ENCODE measurements at places on chromosomes 2 and 18. TPM values are rescaled to one million over a fixed set of nuclear protein-coding genes. Genes with fewer than 3 reads are reported as not detected.

The ARHGAP28 gene
- not detected for total RNA-seq

The TBR1 gene
- total RNA-seq, result not detected

The LBX2 gene
- 0.36 TPM for total RNA-seq

The MAB21L4 gene
- total RNA-seq, result not detected

The DSG3 gene
- total RNA-seq, result not detected

The DES gene
- total RNA-seq, result not detected

The ONECUT2 gene
- not detected for total RNA-seq

The CFC1 gene
- not detected for total RNA-seq

The IFIH1 gene
- 26.3 TPM for total RNA-seq

The SLC4A3 gene
- not detected for total RNA-seq

The HDAC4 gene
- total RNA-seq, result 45.9 TPM

The TCF4 gene
- total RNA-seq, result 2.6 TPM

The FBXO41 gene
- total RNA-seq, result 33.8 TPM

The CABYR gene
- total RNA-seq, result 1.3 TPM

The MARCHF4 gene
- not detected for total RNA-seq

The ABCB11 gene
- not detected for total RNA-seq

The RGPD4 gene
- not detected for total RNA-seq

The CTAGE1 gene
- not detected for total RNA-seq

The SCYGR3 gene
- not detected for total RNA-seq

The RIT2 gene
- total RNA-seq, result not detected

The C2orf72 gene
- 0.66 TPM for total RNA-seq

The ST8SIA5 gene
- not detected for total RNA-seq

The ALK gene
- total RNA-seq, result not detected

The C2orf15 gene
- total RNA-seq, result 0.26 TPM

The RSAD2 gene
- total RNA-seq, result 2.4 TPM

The ATP5F1A gene
- total RNA-seq, result 443 TPM

The VIT gene
- not detected for total RNA-seq

The CPLX4 gene
- total RNA-seq, result not detected

The ERMN gene
- total RNA-seq, result 1.4 TPM

The FIGN gene
- total RNA-seq, result not detected

The GMCL1 gene
- total RNA-seq, result 28.0 TPM

The GALR1 gene
- total RNA-seq, result not detected

The DRC1 gene
- not detected for total RNA-seq

The TUBA4B gene
- total RNA-seq, result not detected

The ERLEC1 gene
- 24.9 TPM for total RNA-seq
